ENCODE measurements at places on chromosomes 1 and 21.

DNA sequence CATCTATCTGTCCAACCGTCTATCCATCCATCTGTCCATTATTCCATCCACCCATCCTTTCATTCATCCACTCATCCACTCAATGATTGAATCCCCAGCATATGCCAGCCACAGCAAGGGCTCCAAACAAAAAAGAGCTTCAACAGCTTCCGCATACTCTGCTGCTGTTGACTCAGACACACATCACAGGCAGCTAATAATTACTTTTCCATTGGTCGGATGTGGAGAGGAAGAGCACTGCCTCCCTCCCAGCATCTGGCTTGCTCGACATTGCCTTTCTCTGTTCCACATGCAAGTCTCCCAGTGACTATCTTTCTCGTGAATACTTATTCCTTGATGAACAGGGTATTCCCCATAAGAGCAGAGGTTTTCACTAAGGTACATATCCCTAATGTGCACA, 176.5 kb downstream of the HIVEP3 start:
- no peaks in the 10 kb centered on the region for H3K36me3 ChIP-seq
- peaks cover 31% of the 10 kb centered on the region for H3K4me1 ChIP-seq
- no peak overlapping the region for H3K4me3 ChIP-seq
- no peaks in the 10 kb centered on the region for H3K27me3 ChIP-seq

DNA sequence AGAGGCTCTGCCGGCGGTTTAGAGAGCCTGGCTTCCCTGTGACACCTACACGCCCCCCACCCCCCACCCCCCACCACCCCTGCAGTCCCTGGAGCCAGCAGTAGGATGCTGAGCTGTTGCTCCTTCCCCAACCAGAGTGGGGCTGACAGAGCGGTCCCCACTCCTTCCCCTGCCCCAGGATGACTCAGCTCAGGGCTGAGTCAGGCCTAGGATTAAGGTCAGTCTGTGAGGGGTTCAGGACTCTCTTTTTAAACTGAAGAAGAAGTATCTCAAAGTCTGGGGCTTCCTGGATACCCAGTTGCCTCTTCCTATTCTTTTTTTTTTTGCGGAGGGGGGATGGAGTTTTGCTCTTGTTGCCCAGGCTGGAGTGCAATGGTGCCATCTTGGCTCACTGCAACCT, 19.1 kb downstream of the DMBX1 start:
- DNase-seq: no peak
- H3K27ac ChIP-seq: no peak overlapping the region
- H3K27me3 ChIP-seq: peaks cover 27% of the 10 kb centered on the region

DNA sequence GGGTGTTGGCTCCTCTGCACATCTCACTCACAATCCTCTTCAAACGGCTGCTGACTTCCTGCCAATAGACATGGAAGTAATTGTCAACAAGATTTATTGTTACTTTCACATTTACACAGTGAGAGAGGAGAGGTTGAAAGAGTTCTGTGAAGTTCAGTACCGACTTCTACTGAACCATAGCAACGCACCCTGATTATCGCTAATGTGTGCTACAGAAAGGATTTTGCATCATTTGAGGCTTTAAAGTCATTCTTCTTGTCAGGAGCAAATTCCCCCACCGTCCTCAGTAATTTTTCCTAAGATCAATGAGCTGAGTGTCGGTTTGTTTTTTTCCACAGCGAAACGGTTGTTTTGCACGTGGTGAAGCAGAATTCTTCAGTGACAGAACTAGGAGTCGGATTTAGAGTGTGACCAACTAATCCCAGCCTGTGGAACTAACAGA, 361.0 kb downstream of the ADGRL2 start:
- peaks cover 16% of the 10 kb centered on the region for H3K4me1 ChIP-seq
- no peaks in the 10 kb centered on the region for H3K36me3 ChIP-seq
- H3K4me3 ChIP-seq: peak overlapping the region; percentile 27
- H3K27ac ChIP-seq: peak overlapping the region; percentile 73
- no peaks in the 10 kb centered on the region for H3K27me3 ChIP-seq
- peak; percentile 75 for DNase-seq

DNA sequence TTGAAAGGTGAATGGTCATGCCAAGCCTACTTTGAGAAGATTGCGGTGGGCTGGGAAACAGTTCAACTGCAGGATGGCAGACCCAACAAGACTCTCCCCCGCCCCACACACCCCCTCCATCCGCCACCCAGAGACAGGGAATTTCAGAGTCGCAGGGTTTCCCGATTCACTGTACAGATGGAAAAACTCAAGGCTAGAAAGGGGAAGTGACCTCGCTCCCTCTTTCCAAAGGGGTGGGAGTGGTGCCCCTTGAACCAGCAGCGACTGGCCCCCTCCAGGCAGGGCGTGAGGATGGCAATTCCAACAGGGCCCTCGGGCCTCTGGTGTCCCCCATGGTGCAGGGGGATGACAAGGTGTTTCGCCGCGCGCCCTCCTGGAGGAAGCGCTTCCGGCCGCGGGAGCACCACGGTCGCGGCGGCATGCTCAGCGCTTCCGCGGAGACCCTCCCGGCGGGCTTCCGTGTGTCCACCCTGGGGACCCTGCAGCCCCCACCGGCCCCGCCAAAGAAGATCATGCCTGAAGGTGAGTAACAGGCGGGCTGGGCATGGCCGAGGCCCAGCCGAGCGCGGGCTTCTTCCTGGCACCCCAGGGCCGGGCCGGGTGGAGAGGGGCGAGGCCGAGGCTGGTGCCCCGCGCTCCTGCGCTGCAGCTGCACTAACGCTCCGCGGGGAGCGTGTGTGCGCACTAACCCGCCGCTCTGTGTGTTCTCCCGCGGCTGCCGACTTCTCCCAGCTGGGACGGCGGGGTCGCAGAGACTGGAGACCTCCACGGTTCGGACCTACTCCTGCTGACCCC, 10.4 kb downstream of the MYOG start:
- H3K27ac ChIP-seq: no peak overlapping the region
- peaks cover 44% of the 10 kb centered on the region for H3K27me3 ChIP-seq
- peaks cover 31% of the 10 kb centered on the region for H3K4me1 ChIP-seq
- no peak for DNase-seq
- peaks cover 14% of the 10 kb centered on the region for H3K36me3 ChIP-seq

DNA sequence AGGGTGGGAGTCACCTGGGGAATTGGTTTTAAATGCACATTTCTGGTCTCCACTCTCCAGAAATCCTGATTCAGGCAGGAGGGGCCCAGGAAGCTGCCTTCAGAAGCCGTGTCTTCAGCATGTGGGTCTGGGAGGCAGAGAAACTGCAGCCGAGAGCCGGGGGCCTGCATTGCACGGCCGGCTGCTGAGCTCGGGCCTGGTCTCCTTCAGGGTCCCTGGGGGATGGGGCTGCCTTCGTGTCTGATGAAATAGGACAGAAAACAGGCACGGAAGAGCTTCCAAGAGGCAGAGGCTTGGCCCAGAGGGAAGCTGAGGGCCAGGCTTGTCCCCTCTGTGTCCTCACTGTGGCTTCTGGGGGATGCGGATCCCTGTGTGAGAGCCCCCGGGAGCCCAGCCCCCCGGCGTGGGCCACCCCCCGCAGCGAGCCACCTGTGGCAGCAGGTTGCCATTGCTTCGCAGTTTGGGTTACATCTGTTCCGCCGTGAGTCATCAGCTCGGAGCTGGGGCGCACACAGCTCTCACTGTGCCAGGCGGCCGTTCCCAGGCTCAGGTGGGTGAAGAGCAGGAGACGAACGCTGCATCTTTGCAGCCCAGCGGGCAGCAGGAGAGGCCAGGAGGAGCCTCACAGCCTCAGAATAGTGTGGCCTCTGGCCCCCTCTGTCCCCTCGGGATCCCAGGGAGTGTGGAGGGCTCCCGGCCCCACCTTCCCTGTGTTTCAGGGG, 72.4 kb downstream of the AJAP1 start:
- DNase-seq: peak; percentile 12
- H3K27me3 ChIP-seq: no peaks in the 10 kb centered on the region
- no peaks in the 10 kb centered on the region for H3K36me3 ChIP-seq
- H3K4me3 ChIP-seq: no peak overlapping the region

GRCh38 chr1:92994105-92994712, 32.9 kb upstream of the DIPK1A start:
- H3K27me3 ChIP-seq: peaks cover 5% of the 10 kb centered on the region
- no peak overlapping the region for H3K4me3 ChIP-seq
- no peaks in the 10 kb centered on the region for H3K36me3 ChIP-seq
- peak; percentile 92 for DNase-seq
- H3K4me1 ChIP-seq: peaks cover 2% of the 10 kb centered on the region
- no peak overlapping the region for H3K27ac ChIP-seq
